ENCODE measurements at places on chromosomes 3 and 15. TPM values are rescaled to one million over a fixed set of nuclear protein-coding genes. Genes with fewer than 3 reads are reported as not detected.

CD80 gene
- total RNA-seq = not detected

RGMA gene
- total RNA-seq = not detected

DNA sequence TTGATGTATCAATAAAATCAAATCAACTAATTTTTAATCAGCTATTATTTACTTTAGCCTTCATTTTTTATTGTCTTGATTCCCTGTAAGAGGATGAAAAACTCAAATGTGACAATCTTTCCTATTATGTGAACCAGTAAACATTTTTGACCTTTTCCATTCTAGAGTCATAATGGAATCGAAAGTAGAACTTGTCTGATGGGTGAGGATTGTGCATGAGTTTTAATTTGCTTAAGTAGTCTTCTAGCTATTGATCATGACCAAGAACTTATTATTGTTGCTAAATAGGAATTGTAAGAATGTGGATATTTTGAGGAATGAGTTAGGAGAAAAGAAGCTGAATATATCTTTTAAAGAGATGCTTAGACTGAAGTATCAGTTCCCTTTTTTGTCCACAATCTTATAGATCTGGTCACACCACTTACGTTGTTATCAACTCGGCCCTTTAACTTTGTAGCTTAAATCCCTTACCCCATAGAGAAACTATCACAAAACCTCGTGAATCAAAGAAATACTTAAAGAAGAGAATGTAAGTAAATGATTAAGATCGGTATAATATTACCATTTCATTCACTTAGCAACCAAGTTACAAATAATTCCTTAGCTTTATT lies 147.3 kb downstream of the TP63 start:
- H3K4me1 ChIP-seq = no peaks in the 10 kb centered on the region
- peaks cover 3% of the 10 kb centered on the region for H3K27me3 ChIP-seq
- H3K27ac ChIP-seq = no peak overlapping the region
- no peak overlapping the region for H3K4me3 ChIP-seq
- H3K36me3 ChIP-seq = no peaks in the 10 kb centered on the region
- no peak for DNase-seq

- H3K4me3 ChIP-seq = no peak overlapping the region
- peaks cover 2% of the 10 kb centered on the region for H3K27me3 ChIP-seq
- H3K4me1 ChIP-seq = no peaks in the 10 kb centered on the region
- no peak for DNase-seq
- H3K27ac ChIP-seq = no peak overlapping the region
Observed at GRCh38 chr3:172816281-172816680, 65.8 kb downstream of the ECT2 start.

DNA sequence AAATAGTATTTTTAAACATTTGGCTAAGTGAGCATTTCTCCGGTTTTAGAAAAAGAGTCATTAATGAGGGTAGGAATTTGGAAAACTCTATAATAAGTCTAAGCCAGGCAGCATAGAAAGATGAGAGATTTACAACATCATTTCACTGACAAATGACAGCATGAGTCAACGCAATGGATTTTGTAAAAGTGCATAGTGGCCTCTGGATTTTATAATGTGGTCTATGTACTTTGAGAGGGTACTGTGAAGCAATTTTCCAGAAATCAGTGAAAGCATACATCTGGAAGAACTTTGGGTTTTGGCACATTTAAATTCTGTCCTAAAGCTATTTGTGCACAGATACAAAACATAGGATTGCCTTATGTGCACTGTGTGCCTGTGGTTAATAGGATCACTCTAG lies 130.8 kb upstream of the CCNL1 start:
- H3K4me3 ChIP-seq = no peak overlapping the region
- peak overlapping the region; percentile 4 for H3K27ac ChIP-seq
- H3K4me1 ChIP-seq = peaks cover 52% of the 10 kb centered on the region
- H3K36me3 ChIP-seq = peaks cover 2% of the 10 kb centered on the region
- DNase-seq = peak; percentile 29
- peaks cover 1% of the 10 kb centered on the region for H3K27me3 ChIP-seq

- peaks cover 65% of the 10 kb centered on the region for H3K4me1 ChIP-seq
- peak; percentile 79 for DNase-seq
- peak within 1 kb of the TSS; percentile 95 for H3K4me3 ChIP-seq
- no peaks in the 10 kb centered on the region for H3K36me3 ChIP-seq
- peak within 1 kb of the TSS; percentile 92 for H3K27ac ChIP-seq
Observed at GRCh38 chr3:71583566-71584393, at the start of gene FOXP1. Gene FOXP1, minus strand, starts transcription at chr3:71583728. Its CDS starts 385,347 bp downstream, at chr3:71198381.

DNA sequence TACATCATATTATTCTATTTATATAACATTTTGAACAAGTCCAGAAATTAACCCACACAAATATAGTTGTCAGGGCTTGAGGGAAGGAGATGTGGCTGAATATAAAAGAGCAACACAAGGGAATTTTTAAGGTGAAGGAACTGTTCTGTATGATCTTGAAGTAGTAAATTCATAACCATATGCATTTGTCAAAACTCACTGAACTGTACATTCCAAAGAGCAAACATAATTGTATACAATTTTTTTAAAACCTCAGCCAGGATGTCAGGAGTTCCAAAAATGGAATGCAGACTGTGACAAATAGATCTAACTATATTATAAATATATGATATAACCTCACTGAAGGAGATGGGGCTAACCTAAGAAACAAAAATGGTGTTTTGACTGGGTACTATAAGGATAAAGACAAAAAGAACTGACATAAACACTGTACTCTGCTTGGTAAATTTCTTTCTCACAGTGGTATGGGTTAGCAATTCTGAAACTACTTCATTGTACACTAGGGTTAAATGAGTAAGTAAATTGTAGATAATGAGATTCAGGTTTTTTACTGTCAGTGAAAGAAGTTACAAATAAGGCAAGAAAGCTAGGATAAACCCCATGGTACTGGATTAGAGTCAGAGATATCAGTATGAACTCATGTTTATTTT lies 14.4 kb downstream of the GOLGB1 start:
- peaks cover 45% of the 10 kb centered on the region for H3K4me1 ChIP-seq
- no peak for DNase-seq
- 0 out of 2 replicates have a peak, but pooled peaks cover 3% of the 10 kb centered on the region for H3K36me3 ChIP-seq
- H3K4me3 ChIP-seq = no peak overlapping the region
- no peaks in the 10 kb centered on the region for H3K27me3 ChIP-seq

- DNase-seq = no peak
- peaks cover 9% of the 10 kb centered on the region for H3K36me3 ChIP-seq
- H3K27ac ChIP-seq = no peak overlapping the region
- no peak overlapping the region for H3K4me3 ChIP-seq
Observed at GRCh38 chr3:195866686-195867511, 41.5 kb downstream of the TNK2 start.

DNA sequence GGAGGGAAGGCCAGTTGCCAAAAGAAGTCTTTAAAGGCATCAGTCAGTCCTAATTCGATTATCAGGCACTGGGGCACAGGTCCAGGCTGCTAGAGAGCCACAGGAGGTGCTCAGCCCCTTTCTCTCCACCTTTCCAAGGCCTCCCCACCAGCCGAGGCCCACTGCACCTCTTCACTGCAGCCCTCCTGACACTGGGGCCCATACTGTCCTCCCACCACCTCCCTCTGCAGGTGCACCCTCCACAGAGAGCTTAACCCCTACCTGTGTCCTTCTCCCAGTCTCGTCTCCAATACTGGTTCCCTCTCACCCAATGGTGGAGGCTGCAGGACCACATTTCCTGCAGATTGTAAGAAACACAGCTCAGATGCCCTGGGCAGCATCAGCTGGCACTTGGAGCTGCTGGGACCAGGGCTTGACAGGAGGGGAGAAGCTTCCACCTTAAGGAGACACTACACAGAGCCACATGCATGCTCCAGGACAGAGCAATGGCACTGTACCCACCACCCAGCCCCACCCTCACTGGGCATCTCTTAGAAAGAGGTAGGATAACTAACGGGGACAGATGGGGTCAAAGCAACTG lies 81.6 kb upstream of the PRR20G start:
- no peak overlapping the region for H3K27ac ChIP-seq
- no peak for DNase-seq
- no peaks in the 10 kb centered on the region for H3K36me3 ChIP-seq
- H3K4me3 ChIP-seq = no peak overlapping the region

DNA sequence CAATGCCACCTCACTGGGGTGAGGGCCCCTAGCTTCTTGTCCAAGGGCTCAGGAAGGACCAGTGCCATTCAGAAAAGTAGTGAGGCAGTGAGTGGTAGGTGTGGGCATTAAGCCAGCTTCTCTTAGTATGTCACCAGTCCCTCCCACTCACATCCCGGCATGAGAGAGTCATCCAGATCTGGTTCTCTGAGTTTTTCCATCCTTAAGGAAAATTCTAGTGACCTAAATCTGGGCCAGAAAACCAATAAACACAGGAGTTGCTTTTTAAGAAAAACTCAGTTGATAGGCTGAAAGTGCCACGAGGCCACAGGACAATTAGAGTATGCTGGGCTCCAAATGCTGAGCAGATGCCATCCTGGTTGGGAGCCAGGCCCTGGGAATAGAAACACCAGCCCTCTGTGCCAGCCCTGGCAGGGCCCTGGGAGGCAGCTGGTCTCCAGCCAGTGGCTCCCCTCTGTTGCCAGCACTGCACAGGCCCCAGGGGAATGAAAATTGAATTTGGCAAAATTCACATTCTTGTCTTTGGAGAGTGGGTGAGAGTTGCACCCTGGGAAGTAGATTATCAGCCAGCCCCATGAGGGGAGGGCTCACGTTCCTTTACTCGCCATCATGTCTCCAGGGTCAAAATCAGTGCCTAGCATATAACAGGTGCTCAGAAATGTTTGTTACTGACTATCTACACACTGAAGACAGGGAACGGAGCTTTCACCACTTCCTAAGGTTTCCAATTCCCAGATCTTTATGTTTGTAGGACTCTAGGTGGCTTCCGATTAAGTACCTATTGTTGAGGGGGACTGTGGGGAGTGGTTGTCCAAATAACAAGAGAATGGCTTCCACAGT lies 52.8 kb downstream of the FAM43A start:
- no peak overlapping the region for H3K27ac ChIP-seq
- H3K36me3 ChIP-seq = no peaks in the 10 kb centered on the region
- no peak overlapping the region for H3K4me3 ChIP-seq
- peak; percentile 54 for DNase-seq
- H3K27me3 ChIP-seq = peaks cover 3% of the 10 kb centered on the region
